H7 (cell line): ENCODE measurements at places on chromosomes 1 and 21. TPM values are rescaled to one million over a fixed set of nuclear protein-coding genes. Genes with fewer than 3 reads are reported as not detected.

LCK gene
- total RNA-seq, result 70.5 and 75.8 TPM in 2 replicates

MRPL55 gene
- 109 and 172 TPM in 2 replicates for total RNA-seq

DMRTA2 gene
- 0.10 TPM in 1 of 2 replicates, not detected in the other for total RNA-seq

TRIM67 gene
- total RNA-seq, result not detected in 2 replicates

CYP4A22 gene
- total RNA-seq, result not detected in 2 replicates

ATP1A4 gene
- total RNA-seq, result 0.73 and 0.74 TPM in 2 replicates

DNAI4 gene
- total RNA-seq, result 1.6 and 3.8 TPM in 2 replicates

RSBN1 gene
- total RNA-seq, result 14.6 and 23.4 TPM in 2 replicates
